Ovary (tissue), 10 donors: ENCODE measurements at places on chromosomes 11 and 22. TPM values are rescaled to one million over a fixed set of nuclear protein-coding genes. Genes with fewer than 3 reads are reported as not detected.
A peak's percentile ranks its signal among the peaks of the same experiment; 100 is the strongest.

DNA sequence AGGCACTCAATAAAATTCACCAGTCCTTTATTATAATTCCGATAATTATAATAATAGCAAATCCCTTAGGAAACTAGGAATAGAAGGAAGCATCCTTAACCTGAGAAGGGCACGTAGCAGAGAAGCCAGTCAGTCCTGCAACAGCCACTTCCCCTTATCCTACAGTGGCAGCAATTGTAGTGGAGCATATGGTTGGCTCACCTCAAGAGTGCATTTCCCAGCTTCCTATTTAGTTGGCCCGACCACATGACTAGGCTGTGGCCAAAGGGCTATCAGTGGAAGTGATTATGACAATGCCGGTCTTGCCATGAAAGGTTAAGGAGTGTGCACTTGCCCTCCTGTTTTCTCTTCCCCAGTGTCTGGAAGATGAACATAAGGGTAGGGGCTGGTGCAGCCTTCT lies 27.0 kb downstream of the TESMIN start:
- no peak for DNase-seq

GRCh38 chr11:113405724-113406478 lies 18.3 kb downstream of the ANKK1 start:
- no peak for DNase-seq

DNA sequence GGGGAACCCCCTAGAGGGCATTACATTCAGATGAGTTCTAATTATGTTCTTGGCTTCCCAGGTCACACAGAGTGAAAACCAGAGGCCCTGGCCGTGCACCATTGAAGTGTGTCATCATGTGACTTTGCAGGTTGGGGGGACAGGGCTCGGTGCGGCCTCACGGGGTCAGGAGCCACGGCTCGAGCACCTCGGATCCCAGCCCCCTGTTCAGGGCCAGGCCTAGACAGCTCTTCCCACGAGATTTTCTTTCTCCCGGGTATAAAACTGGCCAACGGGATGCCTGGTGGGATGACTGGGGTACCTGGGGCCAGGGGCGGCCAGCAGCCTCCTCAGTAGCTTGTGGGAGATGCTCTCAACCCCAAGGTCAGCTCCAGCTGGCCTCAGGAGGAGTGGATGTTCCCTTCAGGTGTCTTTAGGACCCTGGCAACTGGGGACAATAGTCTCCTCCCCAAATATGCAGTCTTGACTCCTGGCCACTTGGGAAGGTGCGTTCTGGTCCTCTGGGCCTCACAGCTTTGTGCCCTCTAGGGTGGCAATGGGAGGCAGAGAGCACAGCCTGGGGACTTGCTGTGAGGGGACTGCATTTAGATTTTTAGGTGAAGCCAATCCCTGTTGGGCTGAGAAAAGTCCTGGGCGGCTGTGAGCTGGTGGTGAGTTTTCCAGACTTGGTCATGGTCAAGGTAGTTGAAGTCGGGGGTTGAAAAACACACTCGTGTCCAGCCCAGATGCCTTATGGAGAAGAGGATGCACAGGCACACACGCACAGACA lies 95.6 kb downstream of the KCNQ1 start:
- peak; percentile 29 for DNase-seq

NUP160 gene
- 46.8 TPM for total RNA-seq

CRYBB3 gene
- total RNA-seq = 0.30 TPM

RPS6KA4 gene
- total RNA-seq = 14.7 TPM

KCNQ1 gene
- 1.8 TPM for total RNA-seq
